ENCODE measurements at places on chromosomes 1 and 21. TPM values are rescaled to one million over a fixed set of nuclear protein-coding genes. Genes with fewer than 3 reads are reported as not detected.
A peak's percentile ranks its signal among the peaks of the same experiment; 100 is the strongest.

- no peak overlapping the region for H3K27ac ChIP-seq
- DNase-seq, result peak; percentile 66
- no peaks in the 10 kb centered on the region for H3K36me3 ChIP-seq
- no peaks in the 10 kb centered on the region for H3K27me3 ChIP-seq
- H3K4me3 ChIP-seq, result no peak overlapping the region
These were observed 5.0 kb downstream of the SRARP start for GRCh38 chr1:16009030-16009460.

- no peaks in the 10 kb centered on the region for H3K36me3 ChIP-seq
- H3K4me1 ChIP-seq, result peaks cover 24% of the 10 kb centered on the region
- H3K27ac ChIP-seq, result peak overlapping the region; percentile 72
These were observed 904 bp upstream of the FHL3 start for GRCh38 chr1:38006008-38006828.

DNA sequence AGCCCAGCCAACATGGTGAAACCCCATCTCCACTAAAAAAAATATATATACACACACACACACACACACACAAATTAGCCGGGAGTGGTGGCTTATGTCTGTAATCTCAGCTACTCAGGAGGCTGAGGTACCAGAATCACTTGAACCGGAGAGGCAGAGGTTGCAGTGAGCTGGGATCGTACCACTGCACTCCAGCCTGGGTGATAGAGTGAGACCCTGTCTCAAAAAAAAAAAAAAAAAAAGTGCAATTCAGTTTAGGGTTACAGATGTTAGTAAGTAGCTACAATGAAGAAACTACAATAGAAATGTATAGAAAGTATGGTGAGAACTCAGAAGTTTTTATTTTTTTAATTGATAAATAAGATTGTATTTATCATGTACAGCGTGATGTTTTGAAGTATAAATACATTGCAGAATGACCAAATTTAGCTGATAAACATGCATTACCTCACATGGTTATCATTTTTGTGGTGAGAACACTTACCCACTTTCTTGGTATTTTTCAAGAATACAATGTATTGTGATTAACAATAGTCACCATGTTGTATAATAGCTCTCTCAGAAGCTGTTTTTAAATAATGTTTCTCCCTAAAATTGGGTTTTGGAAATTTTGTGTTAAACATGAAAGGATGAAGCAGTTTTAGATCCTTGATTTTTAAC is 17.9 kb downstream of the KDM1A start:
- no peak overlapping the region for H3K27ac ChIP-seq
- peaks cover 12% of the 10 kb centered on the region for H3K4me1 ChIP-seq
- DNase-seq, result no peak
- no peaks in the 10 kb centered on the region for H3K36me3 ChIP-seq
- no peaks in the 10 kb centered on the region for H3K27me3 ChIP-seq

DNA sequence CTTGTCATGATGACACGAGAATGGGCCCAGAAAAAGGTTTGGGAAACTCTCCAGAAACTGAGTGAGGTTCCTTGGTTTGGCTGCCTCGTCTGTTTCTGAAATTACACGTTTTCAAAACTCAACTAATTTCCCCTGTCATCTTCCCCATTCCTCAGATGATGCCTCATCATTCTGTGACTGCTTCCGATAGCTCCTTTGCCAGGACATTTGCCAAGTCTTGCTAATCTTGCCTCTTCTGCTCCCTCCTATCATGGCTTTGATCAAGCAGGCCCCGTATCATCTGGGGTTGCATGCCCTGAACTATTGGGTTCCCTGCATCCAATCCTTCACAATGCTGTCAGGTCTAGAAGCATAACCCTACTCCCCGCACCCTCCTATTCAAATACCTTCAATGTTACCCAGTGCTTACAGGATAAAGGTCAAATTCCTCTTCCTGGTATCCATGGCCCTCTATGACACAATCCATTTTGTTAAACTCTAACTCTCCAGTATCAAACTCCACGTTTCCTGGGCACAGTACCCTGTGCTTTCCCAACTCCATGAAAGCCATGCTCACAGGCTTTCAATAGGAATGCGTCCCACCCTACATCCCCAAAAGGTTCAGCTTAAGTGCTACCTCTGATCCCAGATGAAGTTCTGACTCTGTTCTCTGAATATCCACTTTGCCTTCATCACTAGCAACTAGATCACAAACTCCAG is 22.2 kb upstream of the TMEM200B start:
- no peak for DNase-seq
- H3K4me1 ChIP-seq, result no peaks in the 10 kb centered on the region
- peaks cover 15% of the 10 kb centered on the region for H3K36me3 ChIP-seq
- no peaks in the 10 kb centered on the region for H3K27me3 ChIP-seq
- no peak overlapping the region for H3K4me3 ChIP-seq

- no peak for DNase-seq
- no peak overlapping the region for H3K4me3 ChIP-seq
These were observed 13.5 kb upstream of the SUMO3 start for GRCh38 chr21:44831227-44831860.

- no peak for DNase-seq
- H3K4me3 ChIP-seq, result no peak overlapping the region
These were observed 16.5 kb downstream of the ACOT11 start for GRCh38 chr1:54564312-54565112.

GRCh38 chr1:62685431-62685859 is 2.7 kb downstream of the DOCK7 start:
- DNase-seq, result no peak
- H3K27me3 ChIP-seq, result no peaks in the 10 kb centered on the region
- no peak overlapping the region for H3K4me3 ChIP-seq
- no peaks in the 10 kb centered on the region for H3K36me3 ChIP-seq

DNA sequence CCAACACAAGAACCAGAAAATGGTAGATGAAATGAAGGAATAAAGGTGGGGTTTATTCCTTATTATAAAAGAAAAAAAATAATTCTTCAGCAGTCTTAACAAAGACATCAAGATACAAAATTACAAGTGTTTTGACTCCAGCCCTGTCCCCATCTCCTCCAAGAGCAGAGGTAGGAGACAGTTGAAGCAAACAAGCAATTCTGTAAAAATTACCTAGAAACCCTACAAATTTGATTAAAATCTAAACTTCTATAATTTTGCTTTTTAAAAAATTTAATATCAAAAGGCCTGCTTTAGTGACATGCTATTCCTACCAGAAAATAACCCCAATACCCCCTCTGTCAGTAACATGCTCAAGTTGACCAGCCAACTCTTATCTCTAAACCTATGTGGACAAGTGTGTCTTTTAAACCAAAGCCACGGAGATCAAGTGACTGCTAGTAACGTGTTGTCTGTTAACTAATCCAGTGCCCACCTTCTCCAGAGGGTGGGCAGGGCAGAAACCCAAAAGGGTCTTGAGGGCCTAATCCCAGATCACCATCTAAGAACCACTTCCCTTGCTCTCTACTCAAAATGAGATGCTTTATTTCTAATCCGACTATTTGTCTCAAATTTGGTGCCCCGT is 8.4 kb downstream of the GLUL start:
- DNase-seq, result no peak
- H3K36me3 ChIP-seq, result peaks cover 4% of the 10 kb centered on the region
- no peaks in the 10 kb centered on the region for H3K4me1 ChIP-seq
- H3K27me3 ChIP-seq, result no peaks in the 10 kb centered on the region
- no peak overlapping the region for H3K4me3 ChIP-seq

DNA sequence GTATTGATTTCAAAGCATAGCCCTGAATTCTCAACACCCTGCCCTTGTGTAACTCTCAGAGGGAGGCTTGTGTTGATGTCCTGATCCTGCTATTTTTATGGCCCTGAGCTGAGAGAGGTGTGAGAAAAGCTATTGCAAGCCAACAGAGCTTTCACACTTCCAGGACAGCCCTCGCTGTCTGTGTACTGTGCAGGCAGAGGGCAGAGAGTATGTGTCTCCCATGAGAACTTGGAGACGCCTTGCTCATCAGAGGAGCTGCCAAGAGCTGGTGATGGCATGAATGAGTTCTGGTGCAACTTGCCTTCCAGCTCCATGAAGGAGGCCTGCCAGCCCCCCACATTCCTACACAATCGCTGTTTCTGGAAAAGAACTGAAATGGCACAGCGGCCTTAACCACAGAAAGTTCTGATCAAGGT is 144.1 kb upstream of the AJAP1 start:
- no peak overlapping the region for H3K4me3 ChIP-seq
- H3K27ac ChIP-seq, result no peak overlapping the region
- H3K36me3 ChIP-seq, result no peaks in the 10 kb centered on the region
- no peaks in the 10 kb centered on the region for H3K4me1 ChIP-seq

- H3K4me1 ChIP-seq, result no peaks in the 10 kb centered on the region
- DNase-seq, result no peak
- no peaks in the 10 kb centered on the region for H3K27me3 ChIP-seq
- H3K27ac ChIP-seq, result no peak overlapping the region
- no peaks in the 10 kb centered on the region for H3K36me3 ChIP-seq
These were observed 167.3 kb downstream of the PDE4B start for GRCh38 chr1:65959896-65960567.

- H3K4me3 ChIP-seq, result no peak overlapping the region
- H3K27ac ChIP-seq, result no peak overlapping the region
- no peaks in the 10 kb centered on the region for H3K27me3 ChIP-seq
These were observed 69.0 kb upstream of the DIRAS3 start for GRCh38 chr1:68119445-68119844.

DNA sequence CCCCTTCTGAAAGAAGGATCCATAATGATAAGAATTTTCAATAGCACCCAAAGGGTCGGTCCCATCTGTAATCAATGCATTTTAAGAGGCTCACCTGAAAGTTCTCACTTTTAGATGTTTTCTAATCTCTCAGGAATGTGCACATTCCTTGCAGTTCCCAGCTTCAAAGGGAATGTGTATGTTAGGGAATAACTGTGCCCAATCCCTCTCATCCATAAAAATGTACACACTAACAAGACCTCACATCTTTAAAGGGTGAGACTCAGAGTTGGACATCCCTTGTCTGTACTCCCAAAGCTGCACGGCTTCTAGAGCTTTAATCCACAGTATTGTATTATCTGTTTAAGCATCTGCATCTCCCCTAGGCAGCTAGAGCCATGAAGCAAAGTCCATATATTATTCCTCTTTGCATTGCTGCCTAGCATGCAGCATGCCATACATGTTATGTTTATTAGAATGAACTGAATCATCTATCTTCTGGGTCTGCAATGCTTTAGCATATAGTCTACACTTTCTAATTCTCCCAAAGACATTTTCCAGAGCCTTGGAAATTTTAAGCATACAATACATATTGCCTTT is 9.3 kb upstream of the CCN1 start:
- peaks cover 75% of the 10 kb centered on the region for H3K4me1 ChIP-seq
- no peak overlapping the region for H3K4me3 ChIP-seq
- no peak for DNase-seq
- H3K27ac ChIP-seq, result peak overlapping the region; percentile 83
- no peaks in the 10 kb centered on the region for H3K27me3 ChIP-seq

DNA sequence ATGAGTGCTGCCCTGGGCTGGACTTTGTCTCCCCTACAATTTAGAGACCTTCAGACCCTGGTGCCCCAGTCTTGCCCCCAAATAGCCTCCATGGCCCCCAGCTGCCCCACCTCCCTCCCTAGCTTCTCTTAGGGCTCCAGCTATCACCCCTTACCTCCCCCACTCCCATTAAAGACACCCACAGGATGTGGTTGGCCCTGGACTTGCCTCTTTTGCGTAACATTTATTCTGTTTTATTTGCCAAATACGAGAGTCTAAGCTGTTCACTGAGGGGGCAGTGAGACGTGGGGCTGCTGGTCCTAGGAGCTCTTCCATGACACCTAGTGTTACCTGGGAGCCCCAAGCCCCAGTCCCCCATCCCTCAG is 4.5 kb downstream of the ZC3H12A start:
- no peak for DNase-seq
- peaks cover 7% of the 10 kb centered on the region for H3K36me3 ChIP-seq
- no peaks in the 10 kb centered on the region for H3K27me3 ChIP-seq

GRCh38 chr1:213192026-213192425 is 141.0 kb downstream of the RPS6KC1 start:
- no peaks in the 10 kb centered on the region for H3K36me3 ChIP-seq
- H3K27ac ChIP-seq, result no peak overlapping the region
- no peak for DNase-seq
- H3K4me3 ChIP-seq, result no peak overlapping the region
- no peaks in the 10 kb centered on the region for H3K27me3 ChIP-seq
- no peaks in the 10 kb centered on the region for H3K4me1 ChIP-seq

GRCh38 chr1:247529771-247530355 is 6.4 kb downstream of the OR2C3 start:
- no peaks in the 10 kb centered on the region for H3K27me3 ChIP-seq
- H3K27ac ChIP-seq, result no peak overlapping the region
- DNase-seq, result no peak
- H3K4me3 ChIP-seq, result no peak overlapping the region
- H3K4me1 ChIP-seq, result no peaks in the 10 kb centered on the region

DNA sequence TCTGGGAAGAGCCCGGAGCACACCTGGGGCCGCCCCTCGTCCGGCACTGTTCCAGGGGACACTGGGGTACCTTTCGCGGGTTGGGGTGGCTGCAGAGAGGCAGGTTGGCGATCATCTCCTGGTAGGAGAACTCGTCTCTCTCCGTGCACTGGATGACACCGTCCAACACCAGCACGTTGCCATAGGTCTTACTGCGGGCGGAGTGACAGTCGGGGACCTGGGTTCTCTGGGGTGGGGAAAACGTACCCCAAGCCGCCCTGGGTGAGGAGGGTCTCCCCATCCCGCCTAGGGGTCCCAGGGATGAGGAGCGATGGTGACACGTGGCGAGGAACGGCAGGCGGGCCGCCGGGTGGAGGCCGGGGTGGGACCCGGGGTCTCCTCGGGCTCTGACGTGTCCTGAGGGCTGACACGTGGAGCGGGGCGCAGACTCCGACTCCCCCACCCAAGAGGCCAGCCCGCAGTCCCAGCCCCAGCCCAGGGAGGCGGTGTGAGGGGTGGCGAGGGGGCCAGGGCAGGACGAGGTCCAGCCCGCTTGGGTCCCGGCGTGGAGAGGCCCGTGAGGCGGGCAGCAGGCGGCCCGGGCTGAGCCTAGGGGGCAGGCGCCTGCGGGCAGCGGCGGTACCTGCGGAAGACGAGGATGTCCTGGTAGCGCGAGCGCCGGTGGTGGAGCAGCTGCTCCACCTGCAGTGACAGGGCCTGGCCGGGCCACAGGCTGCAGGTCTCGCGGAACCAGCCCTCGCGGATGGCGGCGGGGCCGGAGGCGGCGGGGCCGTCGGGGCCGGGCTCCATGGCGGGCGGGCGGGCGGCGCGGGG is 457 bp downstream of the SRM start:
- no peak for DNase-seq
- peak overlapping the region; percentile 82 for H3K4me3 ChIP-seq
- peaks cover 5% of the 10 kb centered on the region for H3K36me3 ChIP-seq
- H3K27me3 ChIP-seq, result no peaks in the 10 kb centered on the region

DNA sequence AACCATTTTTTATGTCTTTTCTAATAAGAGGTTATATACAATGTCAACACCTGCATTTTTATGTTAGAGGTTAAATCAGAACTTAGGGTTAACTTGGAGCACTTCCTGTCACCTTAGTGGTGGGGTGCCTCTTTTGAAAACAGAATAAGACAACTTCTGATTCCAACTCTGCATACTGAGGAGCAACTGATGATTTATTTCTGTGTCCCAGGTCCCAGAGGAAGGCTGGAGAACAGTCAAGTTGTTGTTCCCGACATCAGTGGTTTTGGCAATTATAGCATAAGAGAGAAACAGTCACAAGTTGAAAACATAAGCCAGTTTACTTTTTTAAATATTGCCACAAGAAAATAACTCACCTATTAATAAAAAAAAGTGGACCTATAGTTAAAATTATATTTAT is 871.0 kb upstream of the ADAMTS5 start:
- no peaks in the 10 kb centered on the region for H3K36me3 ChIP-seq
- H3K4me1 ChIP-seq, result no peaks in the 10 kb centered on the region
- no peak overlapping the region for H3K27ac ChIP-seq
- H3K4me3 ChIP-seq, result no peak overlapping the region
- H3K27me3 ChIP-seq, result no peaks in the 10 kb centered on the region

Gene ARHGAP30
- 0.36 TPM for total RNA-seq

Gene GNAT2
- total RNA-seq, result 0.44 TPM

Gene C1QA
- total RNA-seq, result 0.41 TPM

Gene C1orf21
- 0.15 TPM for total RNA-seq

Gene OR10K1
- total RNA-seq, result not detected

Gene UCK2
- total RNA-seq, result 91.2 TPM

Gene FAM177B
- total RNA-seq, result not detected

Gene PPIAL4G
- not detected for total RNA-seq
